NCI-H748 treated with DMSO at 0.1 percent for 48 hours (cell line): ENCODE measurements at places on chromosomes 2 and 18.

- DNase-seq, result peak; percentile 4
Observed at GRCh38 chr2:7083580-7084509, 166.6 kb downstream of the RNF144A start.

DNA sequence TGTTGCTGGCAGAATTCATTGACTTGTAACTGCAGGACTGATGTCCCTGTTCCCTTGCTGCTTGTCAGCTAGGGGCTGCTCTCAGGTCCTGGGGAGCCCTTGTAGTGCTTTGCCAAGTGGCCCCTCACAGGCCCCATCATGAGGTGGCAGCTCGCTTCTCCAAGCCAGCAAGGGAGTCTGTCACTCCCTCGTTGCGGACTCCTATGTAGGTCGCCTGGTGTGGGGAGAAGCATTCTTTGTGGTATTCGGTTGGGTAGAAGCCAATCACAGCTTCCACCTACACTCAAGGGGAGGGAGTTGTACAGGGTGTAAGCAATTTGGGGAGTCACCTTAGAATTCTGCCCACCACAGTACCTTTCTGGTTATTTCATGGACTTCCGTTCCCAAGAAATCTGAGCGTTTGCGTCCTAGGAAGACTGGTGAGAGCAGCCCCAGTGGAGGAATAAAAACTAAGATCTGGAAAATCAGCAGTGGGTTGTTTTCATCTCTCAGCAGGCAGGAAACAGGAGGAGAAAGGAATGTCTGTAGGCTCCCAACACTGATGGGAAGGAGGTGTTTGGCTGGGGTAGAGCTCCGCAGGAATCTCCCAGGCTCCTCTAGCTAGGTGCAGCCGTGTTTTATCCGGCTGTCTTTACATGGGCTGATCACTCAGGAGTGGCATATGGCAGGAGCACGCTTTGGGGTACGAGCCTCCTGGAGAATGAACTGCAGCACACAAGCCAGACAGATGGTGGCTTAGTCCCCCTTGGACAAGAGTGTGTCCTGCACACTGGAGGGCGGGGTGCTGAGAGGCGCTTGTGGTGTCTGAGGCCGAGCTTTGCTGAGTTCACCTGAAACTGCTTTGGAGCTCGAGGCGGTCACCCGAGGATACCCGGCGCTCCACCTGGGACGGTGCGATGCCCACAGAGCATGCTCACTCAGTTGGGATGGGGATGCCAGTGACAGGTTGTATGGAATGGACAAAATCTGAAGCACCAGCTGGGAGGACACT lies 58.3 kb downstream of the LDLRAD4 start:
- no peak for DNase-seq

DNA sequence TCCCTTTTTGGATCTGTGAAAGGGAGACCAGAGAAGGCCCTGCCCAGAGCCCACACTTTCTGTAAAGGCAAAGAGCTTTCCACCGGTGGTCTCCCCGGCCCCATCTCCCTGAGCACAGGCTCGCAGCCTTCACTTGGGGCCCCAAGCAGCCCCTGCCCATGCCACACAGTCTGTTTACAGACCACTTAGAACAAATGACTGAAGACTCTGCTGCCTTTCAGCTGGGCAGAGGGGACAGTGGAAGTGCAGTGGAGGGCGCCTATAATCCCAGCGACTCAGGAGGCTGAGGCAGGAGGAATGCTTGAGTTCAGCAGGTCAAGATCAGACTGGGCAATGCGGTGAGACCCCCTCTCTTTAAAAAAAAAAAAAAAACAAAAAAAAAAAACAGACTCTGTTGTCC lies 28.9 kb downstream of the SERTAD2 start:
- no peak for DNase-seq

DNA sequence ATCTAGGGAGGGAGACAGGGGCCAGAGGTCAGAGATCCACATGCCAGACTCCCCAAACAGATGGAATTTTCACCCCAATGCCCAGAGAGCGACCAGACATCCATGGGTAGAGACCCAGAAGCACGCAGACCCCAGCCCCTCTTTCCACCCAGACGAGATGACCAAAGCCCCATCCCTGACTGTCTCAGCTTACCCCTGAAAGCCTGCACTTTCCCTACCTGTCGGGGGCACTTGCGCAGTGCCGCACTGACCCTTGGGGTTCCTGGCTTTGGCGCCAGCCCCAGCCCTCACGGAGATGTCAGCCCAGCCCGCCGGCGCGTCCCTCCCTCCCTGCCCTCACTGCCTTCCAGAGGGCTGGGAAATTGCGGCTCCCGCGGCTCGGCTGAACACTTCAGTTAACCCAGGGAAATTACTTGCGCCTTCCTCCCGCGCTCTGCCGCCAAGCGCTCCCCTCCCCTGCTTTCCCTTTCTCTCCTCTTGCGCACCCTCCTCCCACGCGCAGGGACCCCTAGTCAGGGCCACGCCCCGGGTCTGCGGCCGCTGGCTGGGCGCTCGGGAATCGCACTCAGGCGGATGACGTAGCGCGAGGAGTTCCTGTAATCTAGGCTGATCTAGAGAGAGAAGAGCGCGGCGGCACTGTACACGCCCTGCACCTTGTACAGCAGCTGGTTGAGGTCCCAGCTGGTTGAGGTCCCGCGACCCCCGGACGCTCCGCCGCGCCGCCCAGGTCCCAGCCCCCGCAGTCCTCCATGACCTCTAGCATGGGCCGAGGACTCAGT lies 12.0 kb downstream of the ALPG start:
- DNase-seq, result peak; percentile 35

DNA sequence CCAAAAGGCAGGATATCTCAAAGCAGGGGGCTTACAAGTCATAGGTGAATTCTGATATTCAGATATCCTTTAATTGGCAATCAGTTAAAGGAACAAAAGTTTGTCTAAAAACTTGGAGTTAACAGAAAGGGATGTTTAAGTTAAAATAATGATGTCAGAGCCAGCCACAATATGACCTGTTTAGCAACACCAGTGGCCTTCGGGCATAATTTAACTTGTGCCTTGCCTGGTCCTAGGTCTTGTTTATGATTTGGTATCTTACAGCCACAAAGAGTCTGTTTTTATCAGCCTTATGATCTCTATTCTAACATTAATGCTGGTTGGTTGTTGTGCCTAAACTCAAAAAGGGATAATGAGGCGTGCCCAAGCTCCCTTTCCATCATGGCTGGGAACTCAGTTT lies 252.9 kb downstream of the RNF152 start:
- DNase-seq, result no peak

DNA sequence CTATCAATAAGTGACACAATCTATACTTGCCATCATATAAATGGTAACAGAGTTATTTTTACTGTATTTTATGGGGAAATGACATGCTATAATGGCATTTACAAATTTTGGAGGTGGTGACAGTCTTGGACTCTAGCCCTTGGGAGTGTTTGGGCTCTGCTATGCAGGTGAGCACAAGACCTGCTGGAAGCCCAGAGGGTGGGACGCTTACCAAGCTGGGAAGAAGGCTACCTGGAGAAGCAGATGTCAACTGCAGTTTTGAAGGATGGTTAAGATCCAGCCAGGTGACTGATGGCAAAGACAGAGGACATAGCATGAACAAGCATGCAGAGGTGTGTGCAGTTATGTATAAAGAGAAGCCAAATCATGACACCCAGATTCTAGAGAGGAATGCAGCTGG lies 346.9 kb downstream of the MYCN start:
- no peak for DNase-seq
